Liver (tissue), 10 donors: ENCODE measurements at places on chromosomes 11 and 22.
A peak's percentile ranks its signal among the peaks of the same experiment; 100 is the strongest.

GRCh38 chr11:19777039-19777376 is 64.4 kb downstream of the NAV2 start:
- peak; percentile 42 for DNase-seq

- no peak for DNase-seq
Measured at GRCh38 chr11:56720513-56720912, 21.6 kb downstream of the OR9G1 start.

GRCh38 chr11:34915136-34916014 is 804 bp downstream of the APIP start:
- no peak for DNase-seq

- no peak for DNase-seq
Measured at GRCh38 chr11:15223318-15223717, 108.6 kb downstream of the INSC start.

DNA sequence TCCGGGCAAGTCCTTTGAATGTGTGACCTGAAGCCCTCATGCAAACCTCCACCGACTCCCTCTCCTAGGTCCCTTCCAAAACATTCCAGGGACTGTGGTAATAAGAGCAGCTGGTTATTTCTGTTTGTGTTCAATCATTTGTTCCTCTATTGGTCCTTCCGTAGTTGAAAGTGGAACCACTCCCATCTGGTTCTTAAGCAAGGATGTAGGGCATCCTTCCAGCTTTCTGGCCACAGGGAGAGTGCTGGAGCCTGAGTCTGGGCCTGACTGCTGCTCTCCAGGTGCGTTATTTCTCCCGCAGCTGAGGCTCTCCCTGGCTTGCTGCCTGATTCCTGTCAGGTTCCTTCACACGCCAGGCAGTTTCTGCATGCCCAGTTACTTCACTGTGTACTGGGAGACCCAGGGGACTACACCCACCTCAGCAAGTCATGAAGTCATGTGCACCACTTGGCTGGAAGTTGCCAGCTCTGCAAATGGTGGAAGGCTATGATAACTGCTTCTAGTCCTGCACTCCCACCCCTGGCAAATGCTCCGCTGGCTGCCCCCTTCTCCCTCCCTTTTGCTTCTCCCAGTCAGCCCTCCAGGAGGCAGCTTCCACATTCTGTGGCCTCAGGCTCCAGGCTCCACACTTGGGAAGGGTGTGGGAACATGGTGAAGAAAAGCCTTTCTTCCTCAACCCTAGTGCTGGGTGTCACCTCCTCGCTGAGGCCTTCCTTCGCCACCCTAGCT is 4.0 kb upstream of the ALX4 start:
- no peak for DNase-seq

- no peak for DNase-seq
Measured at GRCh38 chr11:34151166-34151565, 45.7 kb downstream of the NAT10 start.

- no peak for DNase-seq
Measured at GRCh38 chr11:58807343-58807742, 37.2 kb downstream of the GLYATL2 start.

GRCh38 chr11:84384731-84385130 is 1098.6 kb upstream of the CCDC90B start:
- peak; percentile 37 for DNase-seq

DNA sequence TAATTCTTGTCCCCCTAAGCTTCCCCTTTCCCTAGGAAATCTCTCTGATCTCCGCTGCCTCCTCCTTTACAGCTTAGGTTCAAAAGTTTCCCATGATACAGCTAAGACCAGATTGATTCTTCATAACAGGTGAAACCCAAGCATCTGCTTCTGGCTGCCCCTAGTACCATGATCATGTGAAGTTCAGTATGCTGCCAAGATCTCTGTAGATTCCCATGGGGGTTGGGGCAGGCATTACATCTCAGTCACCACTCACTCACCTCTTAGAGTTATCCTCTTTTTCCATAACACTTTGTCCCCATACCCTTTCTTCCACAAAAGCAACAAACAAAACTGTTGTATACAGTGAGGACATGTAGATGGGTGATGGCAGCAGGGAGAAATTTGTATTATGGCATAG is 44.0 kb downstream of the RRP8 start:
- no peak for DNase-seq

DNA sequence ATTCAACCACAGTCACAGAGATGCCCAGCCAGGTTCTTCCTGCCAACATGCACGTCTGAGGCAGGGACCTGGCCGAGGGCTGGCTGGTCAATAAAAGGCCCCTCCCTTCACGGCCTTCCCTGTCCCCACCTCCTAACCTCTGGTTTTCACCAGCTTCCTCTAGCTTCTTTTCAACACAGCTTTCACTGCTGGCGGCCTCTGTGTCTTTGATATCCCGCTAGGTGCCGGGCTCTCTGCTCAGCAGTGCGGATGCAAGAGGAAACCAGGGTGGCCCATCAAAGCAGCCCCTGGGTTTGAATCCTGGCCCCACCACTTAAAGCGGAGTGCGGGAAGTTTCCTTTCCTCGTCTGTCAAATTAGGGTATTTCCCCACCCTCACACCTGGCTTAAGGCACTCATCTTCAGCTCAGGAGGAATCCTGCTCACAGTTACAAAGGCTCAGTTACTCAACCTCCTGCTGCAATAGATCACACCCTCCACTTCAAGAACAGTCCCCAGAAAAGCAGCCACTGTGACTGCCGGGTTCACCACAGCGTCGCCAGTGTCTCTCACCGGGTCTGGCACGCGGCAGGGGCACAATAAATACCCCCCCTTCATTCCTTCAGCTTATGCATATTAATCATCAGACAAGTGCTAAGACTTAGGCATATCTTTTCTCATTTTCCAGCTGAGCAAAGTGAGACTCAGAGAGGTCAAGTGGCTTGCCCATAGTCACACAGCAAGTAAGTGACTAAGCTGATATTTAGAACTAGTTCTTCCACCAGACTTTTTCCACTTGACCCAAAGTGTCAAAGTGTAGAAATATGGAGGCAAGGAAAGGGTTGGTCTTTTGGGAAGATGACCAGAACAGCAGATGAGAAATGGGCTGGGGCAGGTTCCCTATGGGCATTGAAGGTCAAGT is 45.7 kb downstream of the TXN2 start:
- DNase-seq = no peak

GRCh38 chr11:46327829-46328228 is 19.4 kb upstream of the DGKZ start:
- no peak for DNase-seq

DNA sequence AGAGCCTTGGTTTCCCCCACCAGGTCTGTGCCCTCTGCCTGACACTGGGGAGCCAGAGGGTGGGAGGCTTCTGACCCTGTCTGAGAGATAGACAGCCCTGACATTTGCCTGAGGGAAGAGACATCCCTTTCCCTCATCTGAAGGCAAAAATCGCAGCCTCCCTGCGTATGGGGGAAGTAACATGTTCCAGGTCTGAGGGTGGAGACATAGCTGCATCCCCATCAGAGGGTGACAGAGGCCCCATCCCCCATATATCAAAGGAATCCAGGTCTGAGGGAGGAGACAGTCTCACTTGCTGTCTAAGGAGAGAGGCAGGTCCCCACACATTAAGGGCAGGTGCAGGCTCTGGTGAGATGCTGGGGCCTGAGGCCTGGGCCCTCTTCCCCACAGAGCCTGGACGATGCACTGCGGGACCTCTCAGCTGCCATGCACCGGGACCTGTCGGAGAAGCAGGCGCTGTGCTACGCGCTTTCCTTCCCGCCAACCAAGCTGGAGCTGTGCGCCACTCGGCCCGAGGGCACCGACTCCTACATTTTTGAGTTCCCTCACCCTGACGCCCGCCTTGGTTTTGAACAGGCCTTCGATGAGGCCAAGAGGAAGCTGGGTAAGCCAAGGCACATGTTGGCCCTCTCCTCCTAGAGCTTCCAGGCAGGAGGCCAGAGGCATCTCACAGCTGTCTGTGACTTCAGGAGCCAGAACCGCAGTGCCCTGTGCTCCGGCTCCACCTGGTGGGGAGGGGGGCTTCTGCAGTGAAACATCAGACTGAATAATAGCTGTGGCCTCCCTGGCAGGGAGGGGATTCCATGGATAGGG is 16.1 kb upstream of the RELT start:
- DNase-seq = no peak

- peak; percentile 24 for DNase-seq
Measured at GRCh38 chr22:48899523-48900326, 927.9 kb downstream of the BRD1 start.

GRCh38 chr11:130118636-130119387 is 40.8 kb upstream of the ST14 start:
- no peak for DNase-seq

DNA sequence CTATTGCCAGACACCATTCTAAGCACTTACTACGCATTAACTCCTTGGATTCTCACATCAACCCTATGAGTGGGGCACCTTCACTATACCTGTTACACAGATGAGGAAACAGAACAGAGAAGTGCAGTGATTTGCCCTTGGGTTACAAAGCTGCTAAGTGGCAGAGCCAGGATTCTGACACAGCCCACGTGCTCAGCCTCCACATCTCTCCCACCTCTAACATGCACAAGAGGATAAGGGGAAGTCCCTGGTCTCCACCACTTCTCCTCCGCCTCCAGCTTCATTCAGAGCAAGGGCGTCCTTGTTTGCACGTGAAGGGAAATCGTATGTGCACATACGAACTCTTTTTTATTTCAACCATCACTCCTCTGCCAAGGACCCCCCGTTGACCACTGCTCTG is 53.7 kb downstream of the CDON start:
- no peak for DNase-seq

GRCh38 chr22:28771195-28771791 is 1.2 kb upstream of the CCDC117 start:
- DNase-seq = no peak

GRCh38 chr11:83361831-83362230 is 75.7 kb upstream of the CCDC90B start:
- no peak for DNase-seq

DNA sequence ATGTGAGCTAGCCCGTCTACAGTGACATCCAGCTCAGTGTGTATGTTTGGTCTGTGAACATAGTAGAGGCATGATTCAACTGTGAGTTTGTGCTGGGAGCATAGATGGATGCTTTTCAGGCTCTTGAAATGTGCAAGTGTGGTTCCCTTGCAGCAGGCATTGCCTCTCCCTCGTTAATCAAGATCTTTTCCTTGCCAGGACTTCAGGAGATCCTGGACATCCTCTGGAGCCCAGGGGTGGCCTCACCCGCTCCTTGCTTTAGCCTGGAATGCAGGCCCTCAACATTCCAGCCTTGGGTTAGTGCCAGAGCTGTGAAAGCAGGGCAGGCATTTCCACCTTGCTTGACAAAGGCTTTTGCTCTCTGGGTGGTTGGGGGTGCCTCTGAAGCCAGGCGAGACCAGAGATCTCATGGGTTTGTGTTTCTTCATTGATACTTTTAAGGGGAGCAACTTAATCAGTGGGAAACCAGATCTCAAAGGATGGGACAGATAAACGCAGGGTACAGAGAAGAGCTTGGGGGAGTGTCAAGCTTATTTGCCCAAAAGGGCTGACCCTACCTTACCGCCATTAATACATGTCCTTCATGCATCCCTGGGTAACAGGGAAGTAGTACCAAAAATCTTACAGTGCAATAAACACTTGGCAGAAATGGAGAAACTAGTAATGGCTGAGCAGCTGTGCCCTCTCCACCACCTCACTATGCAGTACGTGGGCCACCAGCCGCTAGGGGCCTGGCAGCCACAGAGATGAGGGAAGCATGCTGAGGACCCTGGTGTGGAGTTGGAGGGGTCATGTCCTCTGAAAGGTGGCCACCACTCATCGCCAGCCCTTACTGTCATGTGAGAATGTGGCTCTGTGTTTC is 72.1 kb downstream of the PTPRJ start:
- DNase-seq = no peak

- DNase-seq = no peak
Measured at GRCh38 chr22:43826142-43827002, 14.3 kb upstream of the EFCAB6 start.

- DNase-seq = peak; percentile 80
Measured at GRCh38 chr11:10304495-10305261, at the start of gene ADM. Gene ADM, plus strand, starts transcription at chr11:10305073. Its CDS starts 628 bp downstream, at chr11:10305701.

DNA sequence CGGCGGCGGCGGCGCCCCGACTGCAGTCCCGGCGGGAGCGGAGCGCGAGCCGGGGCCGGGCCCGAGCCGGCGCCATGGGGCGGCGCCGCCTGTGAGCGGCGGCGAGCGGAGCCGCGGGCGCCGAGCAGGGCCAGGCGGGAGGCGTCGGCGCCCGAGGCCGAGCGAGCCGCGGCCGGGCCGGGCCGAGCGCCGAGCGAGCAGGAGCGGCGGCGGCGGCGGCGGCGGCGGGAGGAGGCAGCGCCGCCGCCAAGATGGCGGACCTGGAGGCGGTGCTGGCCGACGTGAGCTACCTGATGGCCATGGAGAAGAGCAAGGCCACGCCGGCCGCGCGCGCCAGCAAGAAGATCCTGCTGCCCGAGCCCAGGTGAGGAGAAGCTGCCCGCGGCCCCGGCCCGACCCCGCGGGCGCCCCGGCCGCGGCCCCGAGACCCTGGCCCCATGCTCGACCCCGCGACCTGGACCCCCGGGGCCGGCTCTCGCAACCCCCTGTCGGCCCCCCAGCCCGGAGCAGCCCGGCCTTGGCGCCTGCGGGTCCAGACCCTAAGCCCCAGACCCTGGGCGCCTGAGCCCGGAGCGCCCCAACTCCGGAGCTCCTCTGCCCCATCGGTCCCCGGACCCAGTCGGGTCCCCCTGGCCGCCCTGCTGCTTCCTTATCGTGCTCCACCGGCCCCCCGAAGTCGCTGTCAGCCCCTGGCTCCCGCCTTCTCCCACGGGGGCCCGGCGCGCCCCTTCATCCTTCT is at the start of gene GRK2:
TSS of gene GRK2 (plus strand) at position 25 of the 739 bp plus-strand sequence. CDS start at position 252, 227 bp downstream.
- no peak for DNase-seq

GRCh38 chr11:17865765-17866428 is 131.3 kb downstream of the KCNC1 start:
- DNase-seq = no peak

DNA sequence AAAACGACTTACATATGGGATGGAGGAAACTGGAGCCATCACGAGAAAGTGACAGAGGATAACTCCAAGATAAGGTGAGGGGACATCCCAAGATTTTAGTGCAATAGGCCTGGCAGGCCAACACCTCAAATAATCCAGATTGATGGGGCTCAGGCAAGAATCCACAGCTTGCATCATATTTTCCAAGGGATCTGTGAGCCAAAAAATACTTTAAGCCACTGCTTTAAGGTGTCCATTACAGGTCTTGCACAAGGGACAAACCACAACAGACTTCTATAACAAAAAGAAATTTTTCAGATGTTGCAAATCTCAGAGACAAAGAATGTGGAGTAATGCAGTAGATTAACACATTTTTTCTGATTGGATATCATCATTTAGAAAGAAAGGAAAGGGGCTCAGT is 45.6 kb downstream of the DENND5A start:
- no peak for DNase-seq

- no peak for DNase-seq
Measured at GRCh38 chr22:35425546-35425945, 25.6 kb downstream of the MCM5 start.

DNA sequence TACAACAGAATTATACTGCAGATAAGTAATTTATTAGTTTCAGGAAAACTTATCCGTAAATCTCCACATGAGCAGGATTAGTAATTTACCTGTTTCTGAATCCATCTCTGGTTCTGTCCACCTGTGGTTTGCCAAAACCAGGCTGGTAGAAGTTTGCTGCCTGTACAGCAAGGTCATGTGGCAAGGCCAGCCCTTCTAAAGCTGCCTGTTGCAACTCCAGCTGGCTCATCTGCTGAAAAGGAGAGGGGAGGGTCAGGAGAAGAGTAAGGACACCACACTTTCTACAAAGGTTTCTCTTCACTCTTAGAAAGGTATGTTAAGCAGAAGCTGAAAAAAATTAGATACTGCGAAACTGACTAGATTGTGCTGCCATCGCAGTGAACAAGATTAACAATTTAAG is 42.3 kb downstream of the EIF4ENIF1 start:
- DNase-seq = no peak

GRCh38 chr11:75429902-75430713 is 2.9 kb downstream of the KLHL35 start:
- DNase-seq = peak; percentile 68
